ENCODE measurements at places on chromosomes 7 and 10. TPM values are rescaled to one million over a fixed set of nuclear protein-coding genes. Genes with fewer than 3 reads are reported as not detected.

C10orf67 gene
- 0.17 TPM for total RNA-seq

OR13A1 gene
- total RNA-seq = not detected

DUS4L gene
- total RNA-seq = 10.2 TPM

FAS gene
- 32.4 TPM for total RNA-seq

ZNF438 gene
- 1.7 TPM for total RNA-seq

RNF148 gene
- total RNA-seq = not detected

NRCAM gene
- total RNA-seq = 105 TPM

PRPS1L1 gene
- not detected for total RNA-seq

KCNMA1 gene
- total RNA-seq = 69.4 TPM

SPDYE2B gene
- not detected for total RNA-seq

CALHM3 gene
- 0.20 TPM for total RNA-seq

TMEM139 gene
- total RNA-seq = 1.9 TPM

SPRN gene
- total RNA-seq = 0.29 TPM

PRTFDC1 gene
- total RNA-seq = 18.4 TPM
